Activated CD8-positive, alpha-beta memory T cell treated with anti-CD3 and anti-CD28 coated beads for 24 hours (primary cell): ENCODE measurements at places on chromosomes 12 and 14.

GRCh38 chr12:124560146-124560890 is 7.1 kb downstream of the NCOR2 start:
- no peak for DNase-seq

GRCh38 chr14:61434311-61434710 is 112.9 kb downstream of the PRKCH start:
- no peak for DNase-seq

GRCh38 chr12:43289426-43289801 is 262.6 kb downstream of the ADAMTS20 start:
- DNase-seq: no peak

DNA sequence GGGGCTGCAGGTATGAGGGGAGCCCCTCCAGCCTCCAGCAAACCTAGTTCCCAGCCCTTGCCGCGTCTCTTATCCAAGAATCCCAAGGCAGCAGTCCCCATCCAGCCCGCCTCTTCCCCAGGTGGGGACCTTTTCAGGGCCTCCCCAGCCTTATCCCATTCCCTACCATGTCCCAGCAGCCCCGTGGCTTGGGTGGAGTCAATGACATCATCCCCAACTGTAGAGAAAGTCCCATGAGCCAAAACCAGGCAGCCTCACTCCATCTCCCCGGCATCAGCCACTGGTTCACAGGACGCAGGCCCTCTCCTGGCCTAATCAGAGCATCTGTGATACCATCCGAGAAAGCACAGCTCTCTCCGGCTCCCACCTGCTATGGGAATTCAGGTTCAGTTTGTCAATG is 131.0 kb downstream of the NCOR2 start:
- no peak for DNase-seq

GRCh38 chr12:13588574-13588973 is 392.0 kb downstream of the EMP1 start:
- no peak for DNase-seq

DNA sequence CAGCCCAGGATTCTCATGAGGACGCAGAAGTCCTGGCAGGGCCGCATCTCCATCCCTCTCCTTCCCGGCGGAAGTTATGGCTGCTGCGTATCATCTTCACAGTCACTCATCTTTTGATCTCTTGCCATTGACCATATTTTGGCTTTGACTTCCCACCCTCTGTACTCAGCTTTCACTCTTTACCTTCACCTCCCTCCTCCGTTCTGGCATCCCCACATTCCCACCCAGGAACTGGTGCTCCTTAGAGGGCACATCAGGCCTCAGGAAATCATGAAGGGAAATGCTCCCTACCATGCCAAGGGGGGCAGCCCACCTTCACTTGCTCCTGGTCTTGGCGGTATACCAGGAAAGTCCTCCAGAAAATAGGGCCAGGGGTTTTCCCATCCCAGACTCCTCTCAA is 1.3 kb downstream of the TEX52 start:
- no peak for DNase-seq

DNA sequence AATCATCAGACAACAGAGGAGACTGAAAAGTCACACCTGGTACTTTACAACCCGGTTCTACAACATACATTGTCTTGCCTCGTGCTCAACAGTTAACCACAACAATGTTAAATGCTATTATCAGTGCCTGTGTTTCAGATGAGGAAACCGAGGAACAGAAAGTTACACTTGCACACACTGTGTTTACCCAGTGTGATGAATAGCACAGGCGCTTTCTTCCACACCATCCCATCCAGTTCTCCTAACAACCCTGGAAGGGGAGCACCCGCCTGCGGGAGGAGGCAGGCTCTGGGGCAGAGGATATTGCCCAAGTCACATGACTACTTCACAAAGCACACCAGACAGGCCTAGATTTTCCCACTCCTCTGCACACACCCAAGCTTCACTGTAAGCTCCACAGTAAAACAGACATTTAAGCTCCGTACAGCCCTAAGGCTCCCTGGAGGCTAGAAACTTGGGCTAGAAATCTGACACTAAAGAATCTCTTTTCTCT is 21.8 kb downstream of the NCKAP5L start:
- DNase-seq: no peak

DNA sequence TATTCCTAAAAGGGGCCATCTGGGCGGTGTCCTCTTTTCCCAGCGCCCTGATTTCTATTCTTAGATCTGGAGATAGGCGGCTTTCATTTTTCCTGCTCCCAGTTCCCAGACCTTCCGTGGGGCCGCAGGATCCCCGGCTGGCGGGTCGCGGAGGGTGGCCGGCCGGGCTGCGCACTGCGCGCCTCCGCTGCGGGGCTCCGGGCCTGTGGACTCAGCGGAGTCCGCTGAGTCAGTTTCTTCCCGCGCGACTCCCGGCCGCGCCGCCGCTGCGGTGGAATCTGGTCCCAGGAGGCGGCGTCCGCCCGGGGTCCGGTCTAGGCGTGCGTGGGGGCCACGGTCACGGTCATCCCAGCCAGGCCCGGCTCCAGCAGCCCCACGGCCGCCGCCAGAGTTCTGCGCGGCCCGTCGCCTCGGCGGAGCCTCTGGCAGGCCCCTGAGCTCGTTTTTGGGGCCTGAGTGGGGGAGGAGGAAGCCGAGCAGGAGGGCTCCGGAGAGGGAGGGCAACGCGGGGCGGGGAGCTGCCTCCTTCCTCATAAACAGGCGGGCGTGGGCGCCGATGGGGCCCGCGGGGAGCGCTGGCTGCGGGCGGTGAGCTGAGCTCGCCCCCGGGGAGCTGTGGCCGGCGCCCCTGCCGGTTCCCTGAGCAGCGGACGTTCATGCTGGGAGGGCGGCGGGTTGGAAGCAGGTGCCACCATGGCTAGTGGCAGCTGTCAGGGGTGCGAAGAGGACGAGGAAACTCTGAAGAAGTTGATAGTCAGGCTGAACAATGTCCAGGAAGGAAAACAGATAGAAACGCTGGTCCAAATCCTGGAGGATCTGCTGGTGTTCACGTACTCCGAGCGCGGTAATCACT is at the start of gene LRRK2:
Gene LRRK2, plus strand, starts transcription at position 559 of the 853 bp plus-strand sequence. Its CDS starts 135 bp downstream, at position 694.
- DNase-seq: peak; percentile 72

GRCh38 chr14:93049867-93050331 is 65.8 kb downstream of the ITPK1 start:
- no peak for DNase-seq

DNA sequence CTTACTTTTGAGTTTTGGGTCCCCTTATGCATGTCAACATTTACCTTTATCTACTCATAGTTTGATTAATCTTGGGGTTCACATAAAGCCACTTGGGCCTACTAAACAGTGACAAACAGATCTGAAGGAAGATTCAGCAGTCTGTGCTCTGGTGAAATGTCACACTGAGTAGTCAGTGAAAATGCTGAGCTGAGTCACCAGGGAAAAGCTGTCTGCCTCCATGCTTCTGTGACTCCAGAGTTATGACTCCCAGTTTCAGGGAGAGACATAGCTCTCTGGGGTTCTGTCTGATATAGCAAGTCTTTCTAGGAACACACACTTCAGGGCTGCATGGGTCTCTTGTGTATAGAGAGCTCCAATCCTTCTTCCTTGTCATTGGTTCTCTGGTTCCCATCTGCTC is 406.3 kb upstream of the FAR2 start:
- no peak for DNase-seq

GRCh38 chr14:79641371-79641770 is 569.9 kb downstream of the DIO2 start:
- no peak for DNase-seq

GRCh38 chr12:110197003-110197402 is 72.8 kb downstream of the IFT81 start:
- DNase-seq: no peak
